ENCODE measurements at places on chromosomes 2 and 18. TPM values are rescaled to one million over a fixed set of nuclear protein-coding genes. Genes with fewer than 3 reads are reported as not detected.

RAPGEF4 gene
- 18.4 TPM for total RNA-seq

- no peaks in the 10 kb centered on the region for H3K27me3 ChIP-seq
- no peaks in the 10 kb centered on the region for H3K36me3 ChIP-seq
- peak overlapping the region; percentile 33 for H3K27ac ChIP-seq
- peaks cover 16% of the 10 kb centered on the region for H3K4me1 ChIP-seq
Measured at GRCh38 chr2:70104231-70105111, 17.2 kb downstream of the PCBP1 start.

SOS1 gene
- 20.1 TPM for total RNA-seq

DNA sequence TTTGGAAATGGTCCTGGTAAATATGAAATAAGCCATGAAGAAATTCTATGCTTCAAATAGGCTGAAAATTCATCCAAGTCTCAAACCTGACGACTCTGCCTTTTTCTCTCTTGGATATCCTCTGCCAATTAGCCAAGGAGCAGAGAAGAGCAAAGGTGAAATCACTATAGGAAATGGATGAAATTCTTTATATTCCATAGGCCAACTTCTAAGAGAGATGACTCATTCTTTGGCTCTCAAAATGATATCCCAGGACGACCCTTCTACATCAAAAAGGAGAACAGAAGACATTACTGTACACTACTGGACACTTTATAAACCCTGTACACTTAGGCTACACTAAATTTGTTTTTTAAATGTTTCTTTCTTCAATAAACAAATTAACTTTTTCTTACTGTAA is 22.7 kb downstream of the PDE1A start:
- DNase-seq = no peak
- H3K27ac ChIP-seq = no peak overlapping the region
- H3K4me1 ChIP-seq = no peaks in the 10 kb centered on the region

REEP1 gene
- 13.5 TPM for total RNA-seq

DNA sequence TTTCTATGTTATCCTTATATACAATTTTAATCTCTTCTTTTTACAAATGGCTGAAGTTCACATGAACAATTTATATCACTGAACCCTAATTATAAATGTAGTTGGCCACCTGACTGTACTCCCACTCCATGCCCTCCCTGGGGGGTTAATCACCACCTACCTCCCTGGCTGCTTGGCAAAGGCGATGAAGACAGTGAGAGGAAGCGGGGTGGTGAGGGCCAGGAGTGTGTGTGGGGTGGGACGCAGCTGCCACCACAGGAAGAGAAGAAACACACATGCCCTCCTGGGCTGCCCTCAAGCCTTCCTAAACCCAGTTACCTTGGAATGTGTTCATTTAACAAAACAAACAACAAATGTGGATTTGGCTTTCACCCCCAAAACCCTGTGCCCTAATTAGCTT is 87.0 kb upstream of the REV1 start:
- H3K27ac ChIP-seq = no peak overlapping the region
- H3K36me3 ChIP-seq = no peaks in the 10 kb centered on the region
- peaks cover 22% of the 10 kb centered on the region for H3K4me1 ChIP-seq
- H3K4me3 ChIP-seq = no peak overlapping the region

DNA sequence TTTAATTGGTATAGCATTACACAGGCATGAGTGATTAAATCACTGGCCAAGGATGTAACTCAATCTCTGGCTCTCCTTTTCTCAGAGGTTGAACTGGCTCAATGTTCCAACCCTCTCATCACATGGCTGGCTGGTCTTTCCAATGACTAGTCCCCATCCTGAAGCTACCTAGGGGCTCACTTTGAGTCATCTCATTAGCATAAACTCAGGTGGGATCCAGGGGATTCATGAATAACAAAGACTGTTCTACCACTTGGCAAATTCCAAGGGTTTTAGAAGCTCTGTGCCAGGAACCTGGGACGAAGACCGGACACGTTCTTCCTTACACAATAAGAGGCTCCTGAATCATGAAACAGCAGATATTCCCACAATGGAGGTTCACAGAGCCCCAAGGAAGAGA is 145.0 kb upstream of the SPATS2L start:
- no peaks in the 10 kb centered on the region for H3K27me3 ChIP-seq
- no peaks in the 10 kb centered on the region for H3K4me1 ChIP-seq
- H3K4me3 ChIP-seq = no peak overlapping the region
- no peak overlapping the region for H3K27ac ChIP-seq

GRCh38 chr2:75527676-75528075 is 33.1 kb downstream of the EVA1A start:
- H3K27ac ChIP-seq = no peak overlapping the region
- H3K4me3 ChIP-seq = no peak overlapping the region
- H3K4me1 ChIP-seq = no peaks in the 10 kb centered on the region
- no peaks in the 10 kb centered on the region for H3K36me3 ChIP-seq

DNA sequence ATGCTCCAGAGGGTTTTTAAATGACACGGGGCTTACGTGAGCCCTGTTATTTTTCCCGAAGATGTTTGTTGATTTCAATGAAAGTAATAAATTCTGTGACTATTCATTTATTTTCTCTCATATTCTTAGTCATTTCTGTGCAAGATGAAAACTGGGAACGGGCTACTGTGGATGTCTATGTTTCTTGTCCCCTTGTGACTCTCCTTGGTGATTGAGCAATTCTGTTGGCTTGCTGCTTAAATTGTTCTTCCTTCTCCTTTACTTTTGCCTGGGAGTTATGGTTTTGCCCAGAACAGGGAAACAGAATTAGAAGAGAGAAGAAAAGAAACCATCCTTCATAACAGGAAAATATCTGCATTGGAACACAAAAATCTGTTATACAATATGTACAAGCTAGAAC is 508.2 kb upstream of the DSEL start:
- no peak for DNase-seq
- no peak overlapping the region for H3K4me3 ChIP-seq
- H3K4me1 ChIP-seq = no peaks in the 10 kb centered on the region
- no peaks in the 10 kb centered on the region for H3K36me3 ChIP-seq

DNA sequence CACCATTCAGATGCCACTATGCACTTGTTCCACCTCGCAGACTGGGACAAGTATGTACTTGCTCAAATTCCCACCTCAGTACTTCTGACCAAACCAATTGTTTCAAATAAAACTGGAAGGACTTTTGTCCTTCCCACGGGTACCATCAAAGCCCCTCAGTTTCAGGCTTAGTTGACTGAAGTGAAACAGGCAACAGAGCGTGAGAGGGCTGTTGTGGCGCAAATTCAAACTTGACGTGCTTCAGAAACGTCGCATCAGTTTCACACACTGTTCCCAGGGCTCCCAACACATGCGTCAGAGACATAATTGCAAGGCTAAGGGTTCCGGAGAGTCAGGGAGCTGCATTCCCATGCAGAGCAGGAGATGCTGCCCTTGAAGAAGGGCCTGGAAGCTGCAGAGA is 33.7 kb downstream of the RNF152 start:
- H3K27ac ChIP-seq = no peak overlapping the region
- H3K27me3 ChIP-seq = no peaks in the 10 kb centered on the region
- H3K4me3 ChIP-seq = no peak overlapping the region
- no peaks in the 10 kb centered on the region for H3K36me3 ChIP-seq

RFX8 gene
- 1.2 TPM for total RNA-seq

VWC2L gene
- not detected for total RNA-seq

DNA sequence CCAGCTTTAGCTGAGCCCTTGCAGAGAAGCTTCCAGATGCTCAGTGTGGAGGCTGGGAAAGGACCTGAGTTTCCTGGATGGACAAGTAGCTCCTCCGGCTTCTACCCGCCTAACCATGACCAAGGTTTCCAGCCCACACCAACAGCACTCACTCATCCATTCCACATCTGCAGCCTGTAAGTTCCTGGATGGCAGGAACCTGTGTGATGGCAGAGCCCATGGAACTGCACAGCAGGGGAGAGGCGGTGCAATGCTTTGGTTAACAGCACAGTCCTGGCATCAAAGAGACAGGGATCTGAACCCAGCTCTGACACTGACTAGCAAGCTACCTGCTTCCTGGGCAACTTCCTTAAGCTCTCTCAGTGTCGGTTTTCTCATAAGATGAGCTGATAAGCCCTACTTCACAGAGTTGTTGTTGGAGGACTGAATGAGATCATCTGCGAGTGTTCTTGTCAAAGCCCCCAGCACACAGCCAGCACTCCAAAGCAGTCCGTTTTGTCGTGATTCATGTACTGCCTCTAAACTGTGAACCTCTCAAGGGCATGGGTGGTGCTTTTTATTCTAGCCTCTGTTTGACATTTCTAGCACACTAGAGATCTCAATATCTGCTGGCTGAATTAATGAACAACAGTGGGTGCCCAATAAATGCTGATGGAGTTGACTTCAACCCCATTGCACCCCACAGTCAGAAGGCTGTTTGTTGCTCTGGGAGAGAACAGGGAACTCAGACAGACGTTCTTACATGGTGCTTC is 41.6 kb upstream of the OTOF start:
- H3K4me3 ChIP-seq = no peak overlapping the region
- no peak for DNase-seq
- H3K36me3 ChIP-seq = no peaks in the 10 kb centered on the region
- no peaks in the 10 kb centered on the region for H3K27me3 ChIP-seq
- H3K4me1 ChIP-seq = no peaks in the 10 kb centered on the region

DNA sequence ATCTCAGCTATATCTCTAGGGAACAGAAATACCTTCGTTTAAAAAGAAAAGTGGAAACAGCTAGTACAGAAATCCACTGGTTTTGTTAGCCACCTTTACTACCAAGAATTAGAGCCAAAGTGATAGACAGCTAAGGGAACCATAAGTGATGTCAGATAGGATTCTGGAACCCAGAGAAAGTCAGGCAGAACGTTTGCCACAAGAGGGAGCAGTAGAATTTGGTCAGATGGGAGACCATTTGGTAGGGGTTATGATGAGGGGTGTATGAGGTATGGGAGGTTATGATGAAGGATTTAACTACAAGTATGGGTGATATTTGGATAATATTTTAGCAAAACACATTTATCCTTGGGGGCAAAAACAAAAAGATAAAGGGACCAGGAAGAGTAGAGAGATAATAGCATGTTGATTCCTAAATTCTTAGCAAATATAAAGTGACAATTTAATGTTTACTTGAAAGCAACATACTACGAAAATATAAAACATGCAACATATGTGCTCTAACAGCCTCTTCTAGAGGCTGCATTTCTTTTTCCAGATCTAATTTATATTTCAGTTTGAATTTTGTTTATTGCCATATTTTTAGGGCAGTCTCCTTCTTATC is 3.3 kb downstream of the SLC8A1 start:
- H3K4me3 ChIP-seq = no peak overlapping the region
- H3K4me1 ChIP-seq = peaks cover 12% of the 10 kb centered on the region
- H3K27me3 ChIP-seq = no peaks in the 10 kb centered on the region

SLC35F6 gene
- 40.8 TPM for total RNA-seq

GRCh38 chr2:191499874-191500565 is 177.9 kb upstream of the NABP1 start:
- no peak for DNase-seq
- H3K36me3 ChIP-seq = no peaks in the 10 kb centered on the region
- H3K27me3 ChIP-seq = no peaks in the 10 kb centered on the region
- no peak overlapping the region for H3K27ac ChIP-seq

GRCh38 chr2:205748639-205749038 is 66.3 kb downstream of the NRP2 start:
- no peak overlapping the region for H3K4me3 ChIP-seq
- H3K27ac ChIP-seq = no peak overlapping the region
- no peak for DNase-seq
- no peaks in the 10 kb centered on the region for H3K27me3 ChIP-seq

TMEM178A gene
- 2.0 TPM for total RNA-seq

DNA sequence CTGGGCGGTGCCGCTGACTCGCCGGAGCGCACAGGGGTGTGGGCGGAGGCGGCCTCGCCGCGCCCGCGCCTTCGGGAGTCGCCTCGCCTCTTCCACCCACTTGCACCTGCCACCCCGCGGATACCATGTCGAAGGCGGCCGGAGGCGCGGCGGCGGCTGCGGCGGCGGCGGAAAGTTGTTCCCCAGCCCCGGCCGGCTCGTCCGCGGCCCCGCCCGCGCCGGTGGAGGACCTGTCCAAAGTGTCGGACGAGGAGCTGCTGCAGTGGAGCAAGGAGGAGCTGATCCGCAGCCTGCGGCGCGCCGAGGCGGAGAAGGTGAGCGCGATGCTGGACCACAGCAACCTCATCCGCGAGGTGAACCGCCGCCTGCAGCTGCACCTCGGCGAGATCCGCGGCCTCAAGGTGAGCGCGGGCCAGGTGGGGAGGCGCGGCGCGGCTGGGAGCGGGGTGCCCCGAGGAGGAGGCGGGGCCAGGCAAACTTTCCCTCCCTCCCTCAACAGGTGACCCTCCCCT is 766 bp downstream of the CCDC85A start:
- no peak for DNase-seq
- no peaks in the 10 kb centered on the region for H3K36me3 ChIP-seq
- peaks cover 25% of the 10 kb centered on the region for H3K4me1 ChIP-seq
- H3K27me3 ChIP-seq = no peaks in the 10 kb centered on the region

DNA sequence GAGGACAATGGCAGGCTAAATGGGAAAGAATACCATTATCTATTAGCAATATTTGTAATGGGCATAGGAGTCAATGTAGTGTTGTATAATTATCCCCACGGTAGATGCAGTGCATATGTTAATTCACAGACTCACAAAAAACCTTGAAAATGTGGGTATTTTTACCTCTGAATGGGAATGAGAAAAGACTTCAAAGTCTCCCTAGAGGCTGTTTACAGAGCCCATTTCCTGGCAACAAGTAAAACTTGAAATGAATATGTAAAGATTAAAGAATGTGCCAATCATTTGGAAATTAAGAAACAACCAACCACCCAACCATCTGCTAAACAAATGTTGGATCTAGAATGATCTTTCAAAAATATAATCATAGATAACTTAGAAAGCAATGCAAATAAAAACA is 27.1 kb downstream of the TRPM8 start:
- H3K4me1 ChIP-seq = no peaks in the 10 kb centered on the region
- H3K36me3 ChIP-seq = no peaks in the 10 kb centered on the region
- no peaks in the 10 kb centered on the region for H3K27me3 ChIP-seq
- no peak overlapping the region for H3K27ac ChIP-seq

DNA sequence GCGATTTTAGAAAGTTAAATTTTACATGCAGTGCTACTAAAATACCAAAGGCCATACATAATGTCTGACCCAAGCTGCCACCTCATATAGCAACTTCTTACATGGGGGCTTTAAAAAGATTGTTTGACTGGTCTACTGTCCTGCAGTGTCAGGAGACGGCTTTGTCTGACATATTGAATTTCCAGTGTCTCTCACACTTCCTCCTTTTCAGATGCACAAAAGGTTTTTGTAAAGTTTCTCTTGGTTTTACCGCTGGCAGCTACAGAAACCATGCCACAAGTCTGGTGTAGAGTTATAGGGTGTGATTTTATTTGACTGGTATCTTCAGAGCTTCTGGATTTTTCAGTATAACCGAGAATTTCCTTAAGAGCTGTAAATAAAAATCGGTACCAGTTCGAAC is 1.1 kb upstream of the ASAP2 start:
- no peaks in the 10 kb centered on the region for H3K27me3 ChIP-seq
- no peaks in the 10 kb centered on the region for H3K36me3 ChIP-seq
- DNase-seq = no peak
- peak overlapping the region; percentile 88 for H3K4me3 ChIP-seq
- H3K27ac ChIP-seq = peak overlapping the region; percentile 65
- H3K4me1 ChIP-seq = peaks cover 32% of the 10 kb centered on the region

DNA sequence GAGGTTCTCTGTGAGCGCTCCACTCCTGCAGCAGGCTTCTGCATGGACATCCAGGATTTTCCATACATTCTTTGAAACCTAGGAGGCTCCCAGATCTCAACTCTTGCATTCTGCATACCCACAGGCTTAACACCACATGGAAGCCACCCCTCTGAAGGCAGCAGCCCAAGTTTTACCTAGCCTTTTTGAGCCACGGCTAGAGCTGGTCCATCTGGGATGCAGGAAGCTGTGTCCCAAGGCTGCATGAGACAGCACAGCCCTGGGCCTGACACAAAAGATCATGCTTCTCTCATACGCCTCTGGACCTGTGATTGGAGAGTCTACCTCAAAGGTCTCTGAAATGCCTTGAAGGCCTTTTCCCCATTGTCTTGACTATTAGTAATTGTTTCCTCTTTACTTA is 53.6 kb upstream of the RPRM start:
- H3K4me3 ChIP-seq = no peak overlapping the region
- H3K36me3 ChIP-seq = no peaks in the 10 kb centered on the region
- H3K4me1 ChIP-seq = no peaks in the 10 kb centered on the region
- no peak for DNase-seq

Measured in vagina (tissue), 2 donors.